Activated T-helper 9 cell treated with anti-CD3 and anti-CD28 coated beads, Interleukin-2, amount 50 U/mL, for 16 hours (primary cell): ENCODE measurements at places on chromosomes 2 and 18.

DNA sequence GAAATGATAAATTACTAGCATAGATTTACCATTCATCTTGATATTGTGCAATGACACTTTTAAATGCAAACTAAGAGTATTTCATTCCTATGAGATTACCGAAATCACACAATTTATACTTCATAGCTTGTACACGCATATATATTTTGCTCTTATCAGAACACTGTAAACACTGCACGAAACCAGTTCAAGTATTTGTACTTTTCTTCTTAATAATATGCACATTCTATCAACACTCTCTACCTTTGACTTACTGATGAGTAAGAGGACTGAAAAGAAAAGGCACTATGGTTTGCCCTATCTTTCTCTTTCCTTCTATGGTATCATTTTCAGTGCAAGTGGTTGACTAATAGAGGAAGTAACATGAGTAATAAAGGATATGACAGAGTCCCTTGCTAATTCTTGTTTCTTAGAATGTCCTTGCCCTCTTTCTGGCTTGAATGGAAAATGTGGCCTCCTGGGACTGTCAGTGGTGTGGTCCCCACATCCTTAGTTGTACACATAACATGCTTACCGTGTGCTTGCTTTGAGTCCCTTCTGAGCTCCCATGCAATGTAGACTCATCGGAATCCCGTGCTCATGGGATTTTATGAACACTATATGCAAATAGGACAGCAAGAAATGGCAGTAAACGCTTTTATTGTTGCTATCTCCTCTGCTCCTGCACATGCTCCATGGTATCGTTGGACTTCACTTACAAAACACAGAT lies 363.5 kb upstream of the TNP1 start:
- no peak for DNase-seq

DNA sequence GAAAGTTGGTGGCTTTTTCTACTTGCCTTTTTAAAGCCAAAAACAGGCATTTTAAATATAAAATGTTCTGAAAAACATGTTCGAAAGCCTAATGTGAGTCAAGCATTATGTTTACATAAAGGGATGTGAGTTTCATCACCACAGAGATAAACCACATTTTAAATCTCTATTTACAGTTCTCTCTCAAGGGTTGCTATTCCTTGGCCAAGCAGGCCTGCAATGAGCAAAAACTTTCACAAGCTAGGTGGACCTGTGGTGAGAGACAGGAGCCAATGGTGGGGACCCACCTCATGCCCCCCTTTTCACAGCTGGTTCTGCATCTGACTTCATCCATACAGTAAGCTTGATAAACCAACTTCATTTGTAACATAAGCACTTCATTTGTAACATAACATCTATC lies 65.1 kb downstream of the CUL3 start:
- no peak for DNase-seq

DNA sequence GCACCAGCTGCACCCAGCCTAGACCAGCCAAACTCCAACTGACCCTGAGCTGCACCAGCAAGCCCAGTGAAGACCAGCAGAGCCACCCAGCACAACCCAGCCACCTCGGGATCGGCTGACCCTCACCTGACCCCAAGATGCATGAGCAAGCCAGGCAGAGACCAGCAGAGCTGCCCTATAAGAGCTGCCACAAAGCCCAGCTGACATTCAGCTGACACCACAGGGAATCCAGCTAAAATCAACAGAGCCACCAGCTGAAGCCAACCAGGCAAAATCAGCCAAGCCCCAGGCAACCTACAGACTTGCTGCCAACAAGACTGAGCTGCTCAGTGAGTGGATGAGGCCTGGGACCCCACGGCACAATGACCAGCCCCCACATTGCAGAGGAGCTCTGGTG lies 54.6 kb downstream of the CYP27C1 start:
- DNase-seq, result no peak

GRCh38 chr2:611519-611918 lies 65.7 kb downstream of the TMEM18 start:
- no peak for DNase-seq
